ENCODE measurements at places on chromosomes 4 and X.

GRCh38 chr4:38889143-38889542 lies 21.5 kb downstream of the FAM114A1 start:
- DNase-seq, result no peak

DNA sequence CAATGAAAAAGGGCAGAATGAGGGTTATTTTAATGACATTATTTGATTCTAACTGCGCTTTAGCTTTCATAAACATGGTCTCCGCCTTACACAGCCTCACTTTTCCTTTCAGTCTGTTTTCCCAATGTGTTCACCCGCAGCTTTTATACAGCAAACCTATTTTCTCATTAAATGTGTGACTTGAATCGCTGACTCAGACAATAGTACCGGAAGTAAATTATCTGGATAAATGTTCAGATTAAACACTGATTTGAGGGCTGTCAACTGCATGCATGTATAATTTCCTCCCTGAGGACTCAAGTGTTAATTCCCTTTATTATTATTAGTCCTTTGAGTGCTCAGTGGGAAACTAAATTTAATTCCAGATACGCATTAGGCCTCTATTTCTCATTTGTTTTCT lies 117.3 kb downstream of the FAM133A start:
- DNase-seq, result no peak

DNA sequence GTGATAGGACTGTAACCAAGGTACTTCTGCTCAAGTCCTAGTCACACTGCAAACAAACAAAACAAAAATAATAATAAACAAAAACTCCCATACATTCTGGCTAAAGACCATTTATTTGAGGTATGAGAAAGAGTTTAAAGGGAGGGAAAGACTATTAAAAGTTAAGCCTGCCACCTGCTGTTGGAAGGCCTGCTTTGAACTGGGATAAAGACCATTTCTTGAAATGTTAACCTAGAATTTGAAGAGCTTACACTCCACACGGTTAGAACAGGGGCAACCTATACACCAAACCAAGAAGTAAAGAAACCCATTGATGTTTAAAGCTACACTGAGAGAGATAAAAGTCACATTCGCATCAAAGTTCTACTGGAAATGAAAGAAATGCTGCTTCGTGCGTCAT lies 548.7 kb upstream of the DIPK2B start:
- DNase-seq, result no peak

GRCh38 chr4:48594180-48594579 lies 104.1 kb downstream of the ZAR1 start:
- no peak for DNase-seq

DNA sequence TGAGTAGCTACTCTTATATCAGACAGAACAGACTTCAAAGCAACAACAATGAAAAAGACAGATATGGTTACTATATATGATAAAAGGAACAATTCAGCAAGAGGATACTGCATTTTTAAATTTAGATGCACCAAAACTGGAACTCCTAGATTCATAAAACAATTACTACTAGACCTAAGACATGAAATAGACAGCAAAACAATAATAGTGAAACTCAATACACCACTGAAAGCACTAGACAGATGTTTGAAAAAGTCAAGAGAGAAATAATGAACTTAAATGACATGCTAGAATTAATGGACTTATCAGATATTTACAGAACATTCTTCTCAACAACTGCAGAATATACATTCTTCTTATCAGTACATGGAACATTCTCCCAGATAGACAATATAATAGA lies 99.5 kb upstream of the ITM2A start:
- no peak for DNase-seq

GRCh38 chr4:61860376-61860775 lies 660.2 kb downstream of the ADGRL3 start:
- no peak for DNase-seq

DNA sequence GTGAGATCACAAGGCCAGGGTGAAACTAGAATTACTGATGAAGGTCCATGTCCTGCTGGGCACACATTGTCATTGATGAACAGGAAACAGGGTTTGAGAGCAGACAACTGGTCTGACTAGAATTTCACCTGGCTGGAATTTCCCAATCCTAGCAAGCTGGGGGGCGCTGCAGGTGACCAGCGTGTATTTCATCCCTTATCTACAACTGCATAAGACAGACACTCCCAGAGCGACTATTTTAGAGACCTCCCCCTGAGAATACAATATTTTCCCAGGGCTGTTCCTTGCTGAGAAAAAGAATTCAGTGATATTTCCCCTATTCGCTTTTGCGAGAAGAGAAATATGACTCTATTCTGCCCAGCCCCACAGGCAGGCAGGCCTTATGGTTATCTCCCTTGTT lies 432.6 kb upstream of the GALNT7 start:
- no peak for DNase-seq
